ENCODE measurements at places on chromosomes 4 and X.

GRCh38 chr4:128665514-128665913, 144.0 kb upstream of the JADE1 start:
- DNase-seq: no peak

DNA sequence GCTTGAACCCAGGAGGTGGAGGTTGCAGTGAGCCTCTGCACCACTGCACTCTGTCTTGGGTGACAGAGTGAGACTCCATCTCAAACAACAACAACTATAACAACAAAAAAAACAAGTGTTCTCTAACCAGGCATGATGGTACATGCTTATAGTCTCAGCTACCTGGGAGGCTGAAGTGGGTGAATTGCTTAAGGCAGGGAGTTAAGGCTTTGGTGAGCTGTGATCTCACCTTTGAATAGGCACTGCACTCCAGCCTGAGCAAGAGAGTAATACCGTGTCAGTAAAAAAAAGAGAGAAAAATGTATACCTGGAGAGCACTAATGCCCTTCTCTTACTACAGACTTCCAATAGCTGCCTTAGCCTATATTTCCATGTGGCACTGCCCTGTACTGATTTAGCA, 18.9 kb upstream of the USP9X start:
- DNase-seq: no peak

DNA sequence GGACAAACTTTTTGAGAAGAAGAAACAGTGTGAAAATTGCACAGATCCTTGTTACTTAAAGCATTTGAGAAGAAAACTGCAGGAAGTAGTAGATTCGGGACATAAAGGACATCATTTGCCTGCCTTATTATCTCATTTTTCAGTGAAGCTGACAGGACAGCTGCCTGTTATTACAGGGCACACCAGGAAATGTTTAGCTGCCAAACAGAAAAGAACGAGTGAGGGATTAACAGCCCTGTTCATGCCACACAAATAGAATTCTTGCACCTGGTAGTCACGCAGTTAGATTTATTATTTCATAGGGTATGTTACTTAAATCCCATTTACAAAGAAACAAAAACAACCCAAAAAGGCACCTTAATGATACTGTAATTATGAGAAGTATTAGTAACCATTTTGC, 100.6 kb downstream of the CHIC2 start:
- no peak for DNase-seq

DNA sequence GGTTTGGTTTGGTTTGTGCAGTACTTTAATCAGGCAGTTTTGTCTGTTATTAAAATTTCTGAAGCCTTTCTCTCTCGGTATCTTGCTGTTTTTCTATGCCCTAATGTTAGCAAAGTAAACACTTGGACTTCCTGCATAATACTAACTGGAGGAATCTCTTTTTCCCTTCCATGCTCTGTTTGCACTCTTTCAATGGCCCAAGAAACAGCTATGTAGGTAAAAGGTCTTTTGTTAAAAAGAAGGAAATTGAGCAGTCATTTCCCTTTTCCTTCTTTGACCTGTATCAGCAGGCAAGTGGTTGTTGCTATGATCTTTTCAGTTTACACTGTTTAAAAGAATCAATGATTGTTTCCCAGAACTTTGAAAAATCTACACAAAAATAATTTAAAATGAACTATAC, 82.7 kb downstream of the CCSER1 start:
- no peak for DNase-seq

GRCh38 chr4:112978691-112979472, 70.6 kb upstream of the ANK2 start:
- no peak for DNase-seq

DNA sequence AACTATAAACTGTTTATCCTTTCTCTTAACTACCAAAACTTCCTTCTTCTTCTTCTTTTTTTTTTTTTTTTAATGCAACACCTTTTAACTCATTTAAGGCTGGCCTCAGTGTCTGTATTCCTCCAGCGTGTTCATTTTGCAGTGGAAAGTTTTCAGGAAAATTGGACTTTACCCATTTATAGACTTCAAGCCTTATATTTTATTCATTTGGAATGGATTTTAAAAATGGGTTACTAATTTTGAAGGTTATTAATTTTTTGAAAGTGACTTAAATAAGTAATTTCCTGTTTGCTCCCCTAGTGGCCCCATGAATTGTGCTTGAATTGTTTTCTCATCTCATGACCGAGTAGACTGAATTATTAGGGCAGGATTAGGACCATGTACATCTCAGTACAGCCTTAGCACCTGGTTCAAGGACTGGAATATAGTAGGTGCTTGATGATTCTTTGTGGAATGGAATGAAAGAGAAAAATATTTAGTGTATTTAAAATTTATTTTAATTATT, 282.7 kb downstream of the ANKRD50 start:
- DNase-seq: no peak

DNA sequence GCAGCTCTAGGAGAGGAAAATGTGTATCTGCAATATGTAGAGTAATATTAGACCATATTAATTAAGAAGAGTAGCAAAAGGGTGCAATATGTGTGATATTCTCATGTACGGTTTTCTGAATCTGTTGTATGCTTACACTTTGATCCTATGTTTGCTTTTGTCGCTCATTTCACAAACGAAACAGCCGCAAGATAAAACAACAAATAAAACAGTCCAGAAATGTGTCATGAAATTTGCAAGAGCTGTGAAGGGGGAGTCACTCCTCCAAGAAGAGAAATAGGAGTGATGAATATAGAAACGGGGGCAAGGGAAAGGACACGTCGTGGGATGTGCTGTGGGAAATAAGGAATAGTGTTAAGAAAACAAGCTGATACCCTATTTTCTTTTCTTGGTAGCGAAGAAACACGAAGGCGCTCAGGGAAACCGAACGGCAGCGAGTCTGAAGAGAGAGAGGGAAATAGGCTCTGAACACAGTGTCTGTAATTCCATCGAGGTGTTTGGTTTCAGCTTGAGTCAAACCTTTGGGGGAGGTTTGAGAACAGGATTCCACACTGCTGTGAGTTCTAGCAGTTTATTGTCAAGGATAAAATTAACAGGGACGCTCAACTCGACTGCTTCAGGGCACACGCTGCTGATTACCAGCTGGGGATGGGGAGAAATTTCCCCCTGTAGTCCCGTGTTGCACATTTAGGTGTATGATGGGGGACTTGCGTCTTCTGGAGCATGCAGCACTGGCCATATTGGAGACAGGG, 595.6 kb upstream of the TENM3 start:
- no peak for DNase-seq
